ENCODE measurements at places on chromosomes 11 and 22.

DNA sequence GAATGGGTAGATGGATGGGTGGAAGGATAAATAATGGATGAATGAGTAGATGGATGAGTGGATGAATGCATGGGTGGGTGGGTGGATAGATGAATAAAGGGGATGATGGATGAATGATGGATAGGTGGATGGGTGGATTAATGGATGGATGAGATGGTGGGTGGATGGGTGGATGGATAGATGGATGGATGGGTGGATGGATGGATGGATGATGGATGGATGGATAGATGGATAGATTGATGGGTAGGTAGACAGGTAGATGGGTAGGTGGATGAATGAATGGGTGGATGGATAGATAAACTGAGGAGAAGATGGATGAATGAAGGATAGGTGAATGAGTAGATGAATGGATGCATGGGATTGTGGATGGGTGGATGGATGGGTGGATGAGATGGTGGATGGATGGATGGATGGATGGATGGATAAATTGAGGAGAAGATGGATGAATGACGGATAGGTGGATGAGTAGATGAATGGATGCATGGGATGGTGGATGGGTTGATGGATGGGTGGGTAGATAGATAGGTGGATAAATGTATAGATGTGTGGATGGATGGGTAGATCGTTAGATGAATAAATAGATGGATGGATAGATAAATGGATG lies 331.3 kb downstream of the MN1 start:
- no peak for DNase-seq

DNA sequence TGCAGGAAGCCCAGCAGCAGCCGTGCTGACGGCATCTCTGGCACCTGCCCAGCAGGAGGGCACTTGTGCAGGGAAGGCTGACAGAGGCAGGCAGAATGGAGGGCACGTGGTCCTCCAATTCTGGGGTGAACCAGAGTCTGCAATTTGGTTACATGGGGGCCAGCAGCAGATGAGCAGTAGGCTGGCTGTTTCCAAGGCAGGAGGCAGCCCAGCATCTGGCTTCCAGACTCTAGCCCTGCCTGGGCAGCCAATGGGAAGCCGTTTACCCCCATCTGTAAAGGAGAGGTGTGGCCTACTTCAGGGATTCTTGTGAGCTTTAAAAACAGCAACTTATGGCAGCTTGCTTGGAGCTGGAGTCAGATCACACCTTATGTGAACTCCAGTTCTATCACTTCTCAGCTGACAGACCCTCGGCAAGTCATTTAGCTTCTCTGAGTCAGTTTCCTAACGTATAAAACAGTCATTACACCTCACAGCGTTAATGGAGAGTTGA lies 27.9 kb upstream of the RASL10A start:
- no peak for DNase-seq

- DNase-seq = no peak
Observed at GRCh38 chr11:106217456-106217855, 140.0 kb downstream of the AASDHPPT start.

DNA sequence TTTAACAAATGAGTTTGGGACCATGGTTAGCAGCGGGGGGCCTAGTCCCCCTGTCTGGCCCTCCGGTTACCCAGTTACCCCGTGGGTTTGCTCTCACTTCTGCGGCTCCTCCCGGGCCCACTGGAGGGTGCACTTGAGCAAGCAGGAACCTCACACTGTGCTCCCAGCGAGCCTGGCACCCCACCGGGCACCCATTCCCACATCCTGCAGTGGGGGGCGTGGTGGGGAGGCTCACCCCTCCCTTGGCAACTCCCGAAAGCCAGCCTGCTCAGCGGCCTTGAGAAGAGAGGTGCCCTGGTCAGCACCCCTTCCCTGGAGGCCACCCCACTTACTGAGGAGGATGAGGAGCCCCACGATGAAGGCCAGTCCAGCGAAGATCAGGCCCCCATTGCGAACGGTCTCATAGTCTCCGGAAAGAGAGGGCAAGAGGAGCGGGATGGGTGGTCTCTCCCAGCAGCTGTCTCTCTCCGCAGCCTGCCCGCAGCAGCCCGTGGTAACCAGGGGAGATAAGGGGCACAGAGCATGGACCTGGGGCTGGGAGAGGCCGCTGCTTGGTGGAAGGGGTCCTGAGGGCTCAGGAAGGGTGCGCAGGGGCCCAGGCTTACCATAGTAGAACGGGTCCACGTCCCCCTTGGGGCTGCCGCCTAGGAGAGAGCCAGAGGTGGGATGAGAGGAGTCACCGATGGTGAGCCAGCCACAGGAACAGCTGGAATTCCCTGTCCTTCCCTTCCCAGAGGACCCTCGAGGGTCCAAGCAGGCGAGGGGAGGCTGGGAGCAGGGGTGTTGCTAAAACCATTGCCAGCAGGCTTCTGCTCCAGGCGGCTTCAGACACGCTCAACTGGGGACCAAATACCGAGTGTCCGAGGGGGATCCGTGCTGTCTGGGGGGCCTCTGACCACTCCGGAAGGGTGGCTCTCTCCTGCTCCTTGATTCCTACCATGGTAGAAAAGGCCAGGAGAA lies 2.2 kb downstream of the FXYD2 start:
- DNase-seq = no peak

DNA sequence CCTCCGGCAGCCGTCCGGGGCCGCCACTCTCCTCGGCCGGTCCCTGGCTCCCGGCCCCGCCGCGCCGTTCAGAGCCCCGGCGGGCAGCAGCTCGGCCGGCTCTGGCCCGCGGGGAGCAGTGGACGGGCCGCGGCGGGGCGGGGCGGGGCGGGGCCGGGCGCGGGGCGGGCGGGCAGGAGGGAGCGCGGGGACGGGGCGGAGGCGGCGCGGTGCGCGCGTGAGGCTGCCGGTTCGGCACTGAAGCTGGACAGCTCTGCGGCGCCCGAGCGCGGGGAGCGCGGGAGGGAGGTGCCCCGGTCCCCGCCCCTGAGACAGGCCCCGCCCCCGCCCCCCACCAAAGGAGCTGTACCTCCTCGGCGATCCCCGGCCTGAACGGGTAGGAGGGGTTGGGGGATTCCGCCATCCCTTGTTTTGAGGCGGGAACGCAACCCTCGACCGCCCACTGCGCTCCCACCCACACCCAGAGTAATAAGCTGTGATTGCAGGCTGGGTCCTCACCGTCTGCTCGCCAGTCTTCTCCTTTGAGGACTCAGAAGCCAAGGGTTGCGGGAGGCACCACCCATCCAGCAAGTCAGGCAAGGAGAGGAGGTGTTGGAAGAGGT lies at the start of gene DRD2:
Gene DRD2 (minus strand): TSS at position 239 of the 602 bp plus-strand sequence. CDS start 50,747 bp downstream, outside the sequence.
- no peak for DNase-seq

- DNase-seq = no peak
Observed at GRCh38 chr11:19447150-19447566, 206.4 kb upstream of the E2F8 start.
